Activated naive CD8-positive, alpha-beta T cell treated with anti-CD3 and anti-CD28 coated beads, Interleukin-2, amount 10 ng/mL, durations not matched to agents 7 days and 5 days (primary cell): ENCODE measurements at places on chromosomes 4 and X. TPM values are rescaled to one million over a fixed set of nuclear protein-coding genes. Genes with fewer than 3 reads are reported as not detected.

USP9X gene
- 56.9 TPM for total RNA-seq

DNA sequence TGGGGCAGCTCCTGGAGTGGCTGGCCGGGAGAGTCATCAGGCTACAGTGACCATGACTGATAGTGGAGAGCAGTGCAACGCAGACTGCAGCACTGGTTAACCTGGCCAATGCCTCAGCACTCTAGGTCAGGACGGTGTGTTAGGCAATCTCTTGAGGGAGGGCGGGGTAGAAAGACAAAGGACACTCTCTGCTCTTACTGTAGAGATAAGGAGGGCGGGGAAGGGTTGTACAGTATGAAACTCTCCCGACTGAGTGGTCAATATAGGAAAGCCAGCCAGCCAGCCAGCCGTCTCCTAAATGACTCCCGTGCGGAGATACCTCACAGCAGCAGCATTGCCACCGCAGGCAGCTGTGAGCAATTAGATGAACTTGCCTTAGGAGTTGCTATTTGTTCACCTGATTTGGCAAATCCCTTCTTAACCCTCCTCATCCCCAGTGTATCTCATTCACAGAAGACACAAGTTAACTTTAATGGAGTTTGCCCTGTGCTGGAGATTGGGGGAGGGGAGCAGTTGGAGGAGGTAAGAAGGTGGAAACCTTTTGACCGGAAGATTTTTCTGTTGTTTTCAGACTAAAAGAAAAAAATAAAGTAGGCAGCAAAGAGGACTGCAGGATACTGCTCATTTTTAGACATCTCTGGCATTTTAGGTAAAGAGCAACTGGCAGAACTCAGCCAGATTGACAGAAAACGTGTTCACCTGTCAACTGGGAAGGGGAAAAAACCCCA is 330.5 kb downstream of the HNRNPD start:
- DNase-seq: no peak

GRCh38 chr4:38609614-38610013 is 54.4 kb upstream of the KLF3 start:
- no peak for DNase-seq

DNA sequence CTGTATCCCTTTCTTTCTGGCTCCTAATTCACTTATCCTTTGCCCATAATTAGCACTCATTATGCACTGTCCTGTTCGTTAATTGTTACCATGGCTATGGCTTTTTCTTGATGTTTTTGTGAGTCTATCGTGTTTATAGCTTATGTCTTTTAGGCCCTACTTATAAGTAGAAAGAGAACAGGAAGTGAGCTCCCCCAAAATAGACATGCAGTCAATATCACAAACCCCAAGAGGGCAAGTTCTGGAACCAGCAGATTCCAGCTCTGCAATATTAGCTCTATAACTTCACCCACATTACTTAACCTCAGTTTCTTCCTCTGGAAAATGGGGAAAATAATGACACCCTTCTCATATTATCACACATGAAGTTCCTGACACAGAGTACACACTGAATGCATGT is 7.4 kb upstream of the HS3ST1 start:
- no peak for DNase-seq

GRCh38 chr4:144732584-144733428 is 86.8 kb downstream of the HHIP start:
- DNase-seq: no peak

DNA sequence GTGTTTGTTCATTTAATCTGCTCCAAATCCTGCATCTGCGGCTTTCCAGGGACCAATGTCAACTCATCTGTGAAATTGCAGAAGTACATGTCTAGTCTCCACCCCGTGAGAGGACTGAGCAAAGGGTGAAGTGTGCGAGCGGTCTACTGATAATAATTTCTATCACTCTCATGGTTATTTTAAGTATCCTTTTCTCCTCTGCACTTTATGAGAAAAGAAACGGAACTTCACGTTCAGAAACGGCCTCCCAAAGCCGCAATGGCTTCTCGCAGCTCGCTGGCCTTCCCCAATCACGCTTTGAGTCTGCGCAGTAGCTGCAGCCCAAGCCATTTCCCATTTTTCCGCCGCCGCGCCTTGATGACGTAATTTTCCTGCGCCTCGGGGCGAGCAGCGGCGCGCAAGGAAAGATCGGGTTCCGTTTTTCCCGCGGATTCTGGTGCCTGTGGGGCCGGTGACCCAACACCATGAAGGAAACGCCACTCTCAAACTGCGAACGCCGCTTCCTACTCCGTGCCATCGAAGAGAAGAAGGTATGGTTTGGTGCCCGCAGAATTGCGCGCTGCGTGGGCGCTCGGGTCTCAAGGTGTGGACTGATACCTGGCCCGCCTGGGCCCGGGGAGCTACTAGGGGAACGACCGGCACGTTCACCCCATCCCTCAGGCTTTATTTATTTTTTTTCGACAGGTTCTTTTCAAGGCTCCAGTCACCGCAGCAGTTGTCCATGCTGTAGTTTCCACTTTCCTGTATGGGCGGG is at the start of gene EXOSC9:
TSS of gene EXOSC9 (plus strand) at position 363 of the 754 bp plus-strand sequence. CDS start at position 465, 102 bp downstream.
- DNase-seq: peak; percentile 95
